ENCODE measurements at places on chromosomes 7 and 10. TPM values are rescaled to one million over a fixed set of nuclear protein-coding genes. Genes with fewer than 3 reads are reported as not detected.

Gene ADAM22
- polyA plus RNA-seq: 0.09 TPM

- no peaks in the 10 kb centered on the region for H3K36me3 ChIP-seq
- no peaks in the 10 kb centered on the region for H3K4me1 ChIP-seq
- DNase-seq: no peak
- no peak overlapping the region for H3K4me3 ChIP-seq
- H3K27ac ChIP-seq: no peak overlapping the region
These were observed 251.1 kb upstream of the SHH start for GRCh38 chr7:156063241-156063810.

GRCh38 chr10:127485153-127485857 is 63.8 kb upstream of the NPS start:
- H3K4me3 ChIP-seq: no peak overlapping the region
- no peaks in the 10 kb centered on the region for H3K27me3 ChIP-seq
- no peak overlapping the region for H3K27ac ChIP-seq
- DNase-seq: no peak
- H3K4me1 ChIP-seq: no peaks in the 10 kb centered on the region

- H3K27ac ChIP-seq: no peak overlapping the region
- H3K4me3 ChIP-seq: no peak overlapping the region
- no peaks in the 10 kb centered on the region for H3K4me1 ChIP-seq
- no peaks in the 10 kb centered on the region for H3K36me3 ChIP-seq
These were observed 1.3 kb downstream of the TFR2 start for GRCh38 chr7:100639995-100640516.
